A172 (cell line): ENCODE measurements at places on chromosomes 7 and 10.

GRCh38 chr10:88027570-88027969, 164.1 kb downstream of the PTEN start:
- no peak for DNase-seq

- DNase-seq: no peak
Measured at GRCh38 chr10:3660753-3661152, 124.3 kb downstream of the KLF6 start.

DNA sequence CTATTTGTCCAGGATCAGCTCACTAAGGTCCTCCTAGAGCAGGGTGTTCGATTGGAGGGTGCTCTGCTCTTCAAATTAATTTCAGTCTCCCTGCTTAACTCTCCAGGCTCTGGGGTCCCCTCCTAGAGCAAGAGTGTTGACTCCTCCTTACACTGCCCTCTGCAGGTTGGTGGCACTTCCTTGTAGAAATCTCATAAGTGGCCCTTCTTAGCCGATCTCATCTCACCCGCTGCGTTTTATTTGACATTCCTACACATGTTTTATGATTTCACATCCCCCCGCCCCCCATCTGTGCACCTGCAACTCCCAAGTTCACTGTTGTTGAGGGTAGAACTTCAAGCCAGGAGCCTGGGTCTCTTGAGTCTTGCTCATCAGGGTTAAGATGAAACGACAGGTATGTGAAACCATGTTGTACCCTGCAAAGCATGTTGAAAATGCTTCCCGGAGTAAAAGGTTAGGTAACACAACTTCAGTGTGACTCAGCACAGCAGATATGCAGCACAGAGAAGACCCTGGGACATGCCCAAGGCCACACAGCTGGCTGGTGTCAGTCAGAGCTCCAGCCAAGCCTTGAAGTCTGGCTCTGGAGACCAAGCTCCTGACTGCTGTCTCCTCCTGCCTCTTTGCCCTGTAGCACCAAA, 171.2 kb downstream of the PRKAG2 start:
- peak; percentile 63 for DNase-seq

DNA sequence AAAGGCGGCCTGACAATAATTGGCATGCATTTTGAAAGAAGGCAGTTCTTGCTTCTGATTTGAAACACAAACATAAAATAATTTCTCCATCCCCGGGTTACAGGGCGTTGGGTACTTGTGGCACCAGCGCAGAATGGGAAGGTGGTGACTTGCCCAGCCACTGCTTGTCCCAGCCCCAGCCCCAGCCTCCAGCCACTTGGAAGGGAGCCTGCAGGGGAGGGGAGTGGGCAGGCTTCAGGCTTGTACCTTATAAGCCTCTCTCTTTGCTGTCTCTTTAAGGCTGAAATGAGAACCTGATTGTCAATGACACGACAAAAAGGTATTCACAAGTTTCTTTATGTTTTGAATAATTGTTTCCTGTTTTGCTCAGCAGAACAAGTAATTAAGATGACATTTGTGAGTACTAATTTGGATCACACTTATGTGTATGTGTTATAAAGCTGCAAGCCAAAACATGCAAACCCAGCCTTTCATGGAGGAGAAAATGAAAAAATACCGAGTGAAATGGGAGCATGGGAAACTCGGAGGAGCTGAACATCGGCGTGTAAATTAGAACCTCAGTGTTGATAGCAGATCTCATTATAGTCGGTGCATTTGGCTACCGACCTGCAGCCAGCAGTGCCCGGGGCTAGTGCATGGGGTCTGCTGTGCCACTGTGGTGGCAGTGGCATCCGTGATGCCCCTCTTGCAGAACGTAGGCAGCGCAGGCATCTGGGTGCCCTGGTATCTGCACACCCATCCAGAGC, 129.9 kb downstream of the EBF3 start:
- no peak for DNase-seq

DNA sequence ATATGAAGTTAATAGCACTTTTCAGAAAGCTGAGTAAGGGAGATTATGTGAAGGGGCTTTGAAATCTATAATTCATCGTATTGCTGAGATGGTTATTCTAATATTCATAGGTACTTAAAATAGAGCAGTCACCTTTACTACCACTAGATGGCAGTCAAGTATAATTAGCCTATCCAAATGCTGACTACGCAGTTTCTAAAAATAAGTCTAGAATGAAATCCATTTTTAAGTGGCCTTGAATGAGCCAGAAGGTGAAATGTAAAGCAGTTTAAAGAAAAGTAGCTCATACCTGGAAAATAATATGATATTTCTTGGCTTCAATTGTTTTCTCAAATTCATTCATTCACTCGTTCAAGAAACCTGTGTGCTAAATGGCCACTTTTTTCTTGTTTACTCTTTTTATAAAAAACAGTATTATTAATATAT, 1277.1 kb downstream of the GATA3 start:
- peak; percentile 46 for DNase-seq

DNA sequence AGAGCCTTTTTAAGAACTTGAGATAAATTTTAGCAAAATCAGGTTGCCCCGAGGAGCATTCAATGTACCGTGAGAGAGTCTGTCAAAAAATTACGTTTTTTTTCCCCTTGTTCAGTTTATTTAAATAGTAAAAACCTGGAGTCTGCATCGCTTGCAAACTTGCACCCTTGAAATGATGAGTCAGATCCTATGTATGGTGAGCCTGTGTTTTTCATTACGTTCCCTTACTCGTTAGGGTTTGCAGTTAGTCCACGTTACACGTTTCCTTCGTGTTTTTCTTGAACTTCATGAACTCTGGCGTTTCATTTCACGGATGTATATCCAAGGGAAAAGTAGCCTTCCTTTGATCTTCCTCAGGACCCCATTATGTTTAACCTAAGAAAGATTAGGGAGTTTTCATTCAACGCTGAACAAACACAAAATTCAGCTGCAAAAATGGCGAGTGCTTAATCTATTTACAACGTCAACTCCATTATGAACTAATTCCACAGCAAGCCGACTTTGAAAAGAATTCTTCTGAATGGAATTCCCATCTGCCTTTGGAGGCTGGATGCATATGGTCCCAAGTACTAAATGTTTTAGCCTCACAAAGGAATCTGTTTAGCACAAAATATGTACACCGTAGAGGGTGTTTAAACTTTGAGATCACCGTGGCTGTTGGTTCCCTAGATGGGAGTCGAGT, 182.4 kb downstream of the MYOF start:
- DNase-seq: no peak

DNA sequence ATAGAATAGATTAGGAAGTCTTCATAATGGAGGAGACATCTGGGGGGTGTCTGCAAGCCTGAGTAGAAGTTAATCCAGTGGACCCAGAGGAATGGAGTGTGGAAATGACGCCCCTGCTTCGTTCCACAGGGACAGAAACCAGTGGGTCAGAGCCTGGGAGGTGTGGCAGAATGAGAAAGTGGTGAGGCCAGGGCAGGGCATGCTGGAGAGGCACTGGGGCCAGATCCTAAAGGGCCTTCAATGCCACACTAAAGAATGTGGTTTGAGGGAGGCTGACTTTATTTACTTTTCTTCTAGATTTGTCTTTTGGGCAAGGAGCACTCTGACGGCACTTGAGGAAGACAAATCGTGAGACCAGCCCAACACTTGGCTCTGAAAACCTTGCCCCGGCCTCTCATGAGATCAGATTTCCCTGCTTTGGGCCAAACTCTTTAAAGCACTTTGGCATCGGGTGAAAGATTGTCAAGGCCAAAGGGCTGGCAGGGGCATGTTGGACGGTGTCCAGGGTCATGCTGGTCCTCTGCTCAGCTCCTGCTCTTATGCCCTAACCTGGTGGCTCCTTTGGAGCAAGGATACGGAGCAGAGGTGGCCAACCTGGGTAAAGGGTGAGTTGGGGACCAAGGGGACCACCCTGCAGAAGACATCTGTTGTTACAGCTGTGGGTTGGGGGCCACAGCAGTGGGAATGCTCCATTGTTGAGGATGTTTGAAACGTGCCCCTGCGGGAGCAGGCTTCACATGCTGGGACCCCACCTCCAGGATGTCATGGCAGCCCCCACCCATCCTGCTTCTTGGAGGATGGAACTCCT, 157.0 kb upstream of the ZMIZ1 start:
- no peak for DNase-seq

DNA sequence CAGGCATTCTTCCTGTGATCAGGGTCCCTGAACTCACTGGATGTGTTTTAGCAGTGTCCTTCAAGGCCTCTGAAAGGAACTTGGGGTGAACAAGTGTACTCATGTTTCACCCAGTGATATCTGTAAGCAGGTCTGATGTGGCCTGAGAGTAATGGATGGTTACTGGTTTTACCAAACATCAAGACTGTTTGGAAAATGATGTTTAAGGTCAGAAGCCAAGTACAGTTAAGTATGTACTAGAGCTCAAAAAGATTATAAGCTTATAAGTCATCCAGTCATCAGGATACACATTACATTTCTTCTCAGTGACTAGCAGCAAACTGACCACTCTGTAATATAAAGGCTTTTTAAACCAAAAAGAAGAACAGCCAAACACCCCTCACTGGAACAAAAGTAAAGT, 79.8 kb upstream of the PTN start:
- DNase-seq: no peak

DNA sequence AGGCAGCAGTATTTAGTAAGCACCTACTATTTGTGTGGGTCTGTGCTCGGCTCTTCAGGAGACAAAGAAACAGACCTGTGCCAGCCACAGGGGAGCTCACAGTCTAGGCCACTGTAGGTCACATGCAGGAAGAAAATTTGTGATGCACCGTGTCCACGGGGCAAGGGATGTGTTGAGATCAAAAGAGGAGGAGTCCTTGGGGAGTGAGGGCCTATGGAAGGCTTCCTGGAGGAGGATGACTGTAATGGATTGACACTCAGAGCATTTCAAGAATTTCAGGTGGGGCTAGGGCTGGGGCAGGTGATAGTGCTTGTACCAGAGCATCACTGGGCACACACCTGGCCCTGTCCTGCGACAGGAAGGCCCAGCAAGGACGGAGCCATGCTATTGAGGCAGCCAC, 102.7 kb downstream of the ZMIZ1 start:
- DNase-seq: no peak

- no peak for DNase-seq
Measured at GRCh38 chr7:74282748-74283459, 6.3 kb upstream of the CLIP2 start.

DNA sequence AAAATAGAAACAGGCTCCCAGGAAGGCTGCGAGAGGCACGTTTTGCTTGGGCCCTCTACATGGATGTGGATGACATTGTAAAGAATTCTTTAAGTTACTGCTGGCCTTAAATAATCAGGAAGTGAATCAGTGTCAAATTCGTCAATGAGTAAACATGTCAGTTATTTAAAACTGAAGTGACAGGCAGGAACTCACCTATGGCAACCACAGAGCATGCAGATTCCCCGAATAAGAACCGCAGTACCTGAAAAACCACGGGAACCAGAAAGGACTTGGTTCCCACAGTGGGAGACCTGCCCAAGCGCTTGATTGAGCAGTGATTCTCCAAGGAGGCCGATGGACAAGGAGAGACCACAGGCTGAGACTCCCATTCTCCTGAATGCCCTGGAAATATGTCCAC, 351.2 kb upstream of the AKR1E2 start:
- no peak for DNase-seq

DNA sequence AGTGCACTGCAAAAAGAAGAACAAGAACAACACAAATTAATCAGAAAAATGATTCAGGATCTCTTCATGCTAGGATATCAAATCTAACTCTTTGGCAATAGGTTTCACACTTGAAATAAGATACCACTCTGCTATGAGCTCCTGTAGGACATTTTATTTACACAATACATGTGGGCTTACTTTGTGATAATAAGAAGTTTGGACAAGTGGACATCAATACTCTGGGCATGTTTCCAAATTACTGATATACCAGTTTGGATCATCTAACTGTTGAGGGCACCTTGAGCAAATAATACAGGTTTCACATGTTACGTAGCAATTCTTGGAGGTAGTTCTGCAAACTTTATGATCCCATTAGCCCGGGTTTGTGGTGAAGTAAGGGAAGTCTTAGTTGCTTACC, 59.8 kb downstream of the CPVL start:
- DNase-seq: no peak

GRCh38 chr10:24382045-24382444, 173.1 kb downstream of the KIAA1217 start:
- no peak for DNase-seq

DNA sequence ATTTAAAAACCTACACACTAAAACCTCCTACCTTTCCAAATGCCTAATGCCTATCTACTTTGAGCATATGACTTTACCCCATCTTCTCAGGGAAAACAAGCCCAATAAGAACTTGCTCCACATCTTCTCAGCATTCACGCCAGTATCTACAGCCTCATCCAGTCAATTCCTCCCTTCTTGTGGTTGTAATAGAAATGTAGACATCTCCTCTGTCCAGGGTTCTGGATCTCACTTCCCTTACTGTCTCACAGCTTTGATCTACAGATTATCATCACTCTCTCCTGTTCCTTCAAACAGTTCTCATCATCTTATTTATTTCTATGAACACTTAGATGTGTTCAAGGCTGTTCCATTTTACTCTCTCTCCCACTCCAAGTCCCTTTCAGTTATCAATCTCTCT, 70.4 kb upstream of the NOBOX start:
- DNase-seq: no peak

DNA sequence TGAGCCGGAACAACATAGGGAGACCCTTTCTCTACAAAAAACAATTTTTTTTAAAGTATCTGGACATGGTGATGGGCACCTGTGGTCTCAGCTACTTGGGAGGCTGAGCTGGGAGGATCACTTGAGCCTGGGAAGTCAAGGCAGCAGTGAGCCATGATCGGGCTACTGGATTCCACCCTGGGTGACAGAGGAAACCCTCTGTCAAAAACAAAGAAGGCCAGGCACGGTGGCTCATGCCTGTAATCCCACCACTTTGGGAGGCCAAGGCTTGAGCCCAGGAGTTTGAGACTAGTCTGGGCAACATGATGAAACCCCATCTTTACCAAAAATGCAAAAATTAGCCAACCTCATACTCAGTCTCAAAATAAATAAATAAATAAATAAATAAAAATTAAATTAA, 19.9 kb upstream of the ZCCHC24 start:
- no peak for DNase-seq

- DNase-seq: no peak
Measured at GRCh38 chr7:108158776-108159175, 28.6 kb upstream of the LAMB4 start.

GRCh38 chr7:101632641-101633040, 3.5 kb upstream of the MYL10 start:
- peak; percentile 52 for DNase-seq

- no peak for DNase-seq
Measured at GRCh38 chr7:138460176-138460648, at the start of gene TRIM24. TSS of gene TRIM24 (plus strand) at chr7:138460259. CDS start at chr7:138460549, 290 bp downstream.

DNA sequence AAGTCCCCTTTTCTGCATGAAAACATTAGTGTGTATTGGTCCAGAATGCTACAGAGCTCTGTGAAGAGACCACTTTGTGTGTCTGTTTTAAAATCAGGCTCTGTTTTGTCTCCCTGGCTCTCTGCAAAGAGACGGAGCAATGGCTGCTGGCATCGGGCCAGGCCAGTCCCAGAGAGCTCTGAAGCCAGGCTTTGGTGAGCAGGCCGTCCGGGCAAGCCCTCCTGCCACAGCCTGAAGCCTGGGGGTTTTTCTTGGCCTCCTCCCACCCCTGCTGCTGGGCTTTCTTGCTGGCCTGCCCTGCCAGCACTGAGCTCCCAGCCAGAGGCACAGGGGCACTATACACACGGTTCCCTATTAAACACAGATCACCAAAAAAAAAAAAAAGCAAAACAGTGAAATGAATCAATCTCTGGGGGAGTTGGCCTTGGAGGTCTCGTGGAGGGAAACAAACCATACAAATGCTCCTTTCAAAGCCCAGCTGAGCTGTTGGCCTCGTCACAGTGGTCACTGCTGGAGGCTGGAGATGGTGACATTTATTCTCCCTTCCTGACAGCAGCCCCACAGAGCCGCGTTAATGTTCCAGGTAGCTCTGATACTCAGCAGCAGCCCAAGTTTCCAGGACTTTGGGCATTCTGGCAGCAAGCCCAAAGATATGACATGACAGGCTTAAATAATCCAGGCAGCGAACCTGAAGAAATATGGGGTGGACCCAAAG, 237.2 kb downstream of the TCF7L2 start:
- no peak for DNase-seq
